ENCODE measurements at places on chromosomes 6 and 20. TPM values are rescaled to one million over a fixed set of nuclear protein-coding genes. Genes with fewer than 3 reads are reported as not detected.
A peak's percentile ranks its signal among the peaks of the same experiment; 100 is the strongest.

SERINC1 gene
- polyA plus RNA-seq, result 177 TPM

CGAS gene
- polyA plus RNA-seq, result 4.6 TPM

SMIM8 gene
- 9.7 TPM for polyA plus RNA-seq

CALHM5 gene
- 3.7 TPM for polyA plus RNA-seq

DYNLRB1 gene
- 111 TPM for polyA plus RNA-seq

OR2W1 gene
- polyA plus RNA-seq, result not detected

- DNase-seq, result no peak
Measured at GRCh38 chr6:163408352-163408991, 6.0 kb upstream of the QKI start.

- DNase-seq, result no peak
Measured at GRCh38 chr20:32438331-32438858, 80.3 kb downstream of the ASXL1 start.

DNA sequence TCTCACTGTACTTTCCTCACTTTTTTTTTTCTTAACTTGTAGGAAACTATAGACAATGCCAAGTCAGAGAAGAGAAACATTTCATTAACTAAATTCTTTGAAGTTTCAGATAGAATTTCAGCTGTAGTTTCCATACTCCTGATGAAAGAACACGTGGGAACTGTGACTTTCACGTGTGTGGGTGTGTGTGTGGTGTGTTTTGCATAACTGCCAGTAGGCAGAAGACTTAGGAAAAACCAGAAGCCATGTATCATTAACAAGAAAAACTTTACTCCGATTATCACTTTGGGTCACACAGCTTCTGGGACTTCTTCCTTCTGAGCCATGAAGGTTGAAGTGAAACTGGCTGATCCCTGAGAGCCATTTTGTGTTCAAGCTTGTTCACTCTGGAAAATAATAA, 483.3 kb downstream of the TFAP2B start:
- no peak for DNase-seq

DNA sequence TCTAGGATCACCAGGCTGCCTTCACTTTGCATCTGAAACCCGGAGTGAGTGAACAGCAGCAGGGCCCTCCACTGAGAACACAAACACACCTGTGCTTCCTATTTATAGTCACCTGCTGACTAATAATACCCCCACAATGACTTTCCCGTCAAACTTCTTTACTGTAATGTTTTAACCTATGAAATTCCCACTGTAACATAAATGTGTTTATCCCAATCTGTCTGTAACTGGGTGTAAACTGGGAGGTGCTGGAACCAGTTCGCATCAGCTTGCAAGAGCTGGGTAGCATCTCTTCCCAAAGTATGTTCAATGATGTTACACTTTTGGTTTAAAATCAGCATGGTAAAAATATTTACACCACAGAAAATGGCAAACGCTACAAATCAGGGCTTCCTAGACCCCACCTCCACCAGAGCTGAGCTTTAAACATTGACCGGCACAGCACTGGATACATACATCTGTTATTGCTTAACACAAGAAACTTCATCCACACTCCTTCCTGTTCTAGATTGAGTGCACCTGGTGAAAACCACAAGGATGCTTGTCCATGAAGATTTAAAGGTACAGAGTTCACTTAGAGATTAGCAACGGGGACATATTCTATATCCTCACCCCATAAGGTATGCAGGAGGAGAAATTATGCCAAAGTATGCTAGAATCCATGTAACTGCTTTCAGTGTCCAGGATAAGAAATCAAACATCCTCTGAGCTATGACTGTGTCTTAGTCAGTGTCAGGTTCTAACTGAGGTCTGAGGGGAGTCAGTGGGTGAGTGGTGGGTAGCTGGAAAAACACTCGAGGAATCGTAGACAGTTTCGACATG, 79.0 kb downstream of the ALDH8A1 start:
- no peak for DNase-seq

GRCh38 chr20:23367770-23368169, 5.8 kb downstream of the GZF1 start:
- no peak for DNase-seq

DNA sequence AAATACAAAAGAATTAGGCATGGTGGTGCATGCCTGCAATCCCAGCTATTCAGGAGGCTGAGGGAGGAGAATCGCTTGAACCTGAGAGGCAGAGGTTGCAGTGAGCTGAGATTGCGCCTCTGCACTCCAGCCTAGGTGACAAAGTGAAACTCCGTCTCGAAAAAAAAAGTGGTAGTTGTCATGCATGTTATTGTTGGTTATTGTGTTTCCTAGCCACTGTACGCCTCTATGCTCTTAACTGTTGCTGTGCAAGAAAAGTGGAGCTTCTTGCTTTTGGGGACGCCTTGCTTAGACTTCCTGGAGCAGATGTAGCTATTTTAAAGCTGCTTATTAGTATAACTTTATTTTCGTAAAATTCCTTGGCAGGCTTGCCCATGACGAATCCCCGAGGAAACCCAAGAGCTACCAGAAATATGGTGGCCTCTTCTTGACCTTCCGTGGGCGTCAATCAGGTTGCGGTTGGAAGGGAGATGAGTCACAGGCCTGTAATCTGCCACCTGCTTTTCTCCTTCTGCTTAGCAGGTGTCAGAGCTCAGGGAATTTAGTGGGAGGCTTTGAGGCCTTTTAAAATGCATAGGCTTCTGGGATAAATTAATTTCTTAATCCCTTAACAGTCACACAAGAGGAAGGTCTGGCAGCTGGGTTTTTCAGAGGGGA, 17.3 kb downstream of the GABRR2 start:
- DNase-seq, result peak; percentile 92

GRCh38 chr20:9590189-9590588, 75.8 kb downstream of the LAMP5 start:
- no peak for DNase-seq

GRCh38 chr6:86107985-86108384, 465.3 kb upstream of the SYNCRIP start:
- no peak for DNase-seq

DNA sequence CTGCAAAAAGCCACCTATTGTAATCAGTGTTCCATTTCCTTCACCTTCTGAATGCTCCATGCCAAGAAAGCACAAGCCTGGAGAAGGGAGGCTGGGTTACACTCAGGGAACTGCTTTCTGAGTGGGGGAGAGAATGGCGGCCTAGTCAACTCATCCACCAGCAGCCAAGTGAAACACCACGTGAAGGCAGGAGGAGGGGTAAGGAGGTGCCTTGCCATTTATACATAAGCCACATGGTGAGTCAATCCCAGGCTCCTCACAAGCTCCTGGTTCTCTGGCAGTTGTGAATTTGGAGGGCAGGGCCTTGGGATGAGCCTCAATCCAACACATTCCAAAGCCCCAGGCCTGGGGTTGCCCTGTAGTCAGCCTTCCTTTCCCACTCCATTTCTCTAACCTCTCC, 149.4 kb downstream of the CD24 start:
- DNase-seq, result no peak

- DNase-seq, result no peak
Measured at GRCh38 chr6:108758884-108759283, 89.3 kb upstream of the ARMC2 start.

GRCh38 chr6:129685662-129686031, 24.3 kb downstream of the ARHGAP18 start:
- DNase-seq, result no peak

DNA sequence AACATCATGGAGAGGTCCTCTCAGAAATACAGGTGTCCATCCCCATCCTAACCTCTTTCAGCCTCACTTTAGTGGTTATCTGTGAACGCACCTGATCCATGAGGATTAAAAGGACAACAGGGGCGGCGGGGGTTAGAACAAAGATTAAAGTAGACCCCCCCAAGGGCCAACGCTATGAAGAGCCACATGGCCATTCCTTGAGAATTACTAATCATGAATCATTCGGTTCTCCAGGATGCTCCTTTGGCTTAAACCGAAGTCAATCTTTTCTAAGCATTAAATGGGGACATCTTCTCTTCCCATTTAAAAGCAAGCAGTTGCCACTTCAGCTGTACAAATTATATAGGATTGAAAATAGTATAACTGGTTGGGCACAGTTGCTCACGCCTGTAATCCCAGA, 212.4 kb downstream of the GMPR start:
- DNase-seq, result no peak

DNA sequence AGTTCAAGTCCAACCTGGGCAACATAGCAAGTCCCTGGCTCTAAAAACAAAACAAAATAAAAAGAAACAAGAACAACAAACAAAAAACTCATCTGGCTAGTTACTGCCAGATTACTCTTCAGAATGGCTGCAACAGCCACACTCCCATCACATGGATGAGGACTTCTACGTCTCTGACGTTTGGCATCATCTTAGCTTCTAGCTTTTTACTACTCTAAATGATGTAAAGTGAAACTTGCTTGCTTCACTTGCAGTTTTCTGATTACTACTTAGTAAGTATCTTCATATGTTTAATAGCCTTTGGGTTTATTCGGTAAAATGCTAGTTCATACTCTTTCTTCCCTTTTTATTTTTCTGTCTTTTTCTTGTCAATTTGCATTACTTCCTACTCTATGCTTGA, 161.1 kb upstream of the CARMIL1 start:
- DNase-seq, result no peak

- DNase-seq, result no peak
Measured at GRCh38 chr6:19033683-19034082, 646.5 kb downstream of the RNF144B start.

DNA sequence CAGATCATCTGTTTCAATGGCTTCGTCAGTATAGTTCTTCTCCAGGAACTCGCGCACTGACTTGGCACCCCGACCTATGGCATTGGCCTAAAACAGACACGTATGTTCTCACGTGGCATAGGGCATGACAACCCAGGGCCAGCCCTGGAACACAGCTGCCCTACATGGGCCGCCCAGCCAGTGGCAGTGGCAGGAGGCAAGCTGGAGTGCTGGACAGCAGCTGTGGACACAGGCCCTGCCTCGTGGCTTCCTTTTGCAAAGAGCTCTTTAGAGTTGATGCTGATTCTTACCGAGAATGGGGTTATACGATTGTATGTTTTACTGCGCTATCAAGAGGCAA, 5.0 kb downstream of the PSMA7 start:
- DNase-seq, result no peak

GRCh38 chr20:5511930-5512329, 195.2 kb upstream of the PROKR2 start:
- DNase-seq, result no peak

- DNase-seq, result no peak
Measured at GRCh38 chr20:6632187-6632586, 135.3 kb upstream of the BMP2 start.

Data from muscle of back (tissue), 13 donors.